ENCODE measurements at places on chromosomes 6 and 20. TPM values are rescaled to one million over a fixed set of nuclear protein-coding genes. Genes with fewer than 3 reads are reported as not detected.

DNA sequence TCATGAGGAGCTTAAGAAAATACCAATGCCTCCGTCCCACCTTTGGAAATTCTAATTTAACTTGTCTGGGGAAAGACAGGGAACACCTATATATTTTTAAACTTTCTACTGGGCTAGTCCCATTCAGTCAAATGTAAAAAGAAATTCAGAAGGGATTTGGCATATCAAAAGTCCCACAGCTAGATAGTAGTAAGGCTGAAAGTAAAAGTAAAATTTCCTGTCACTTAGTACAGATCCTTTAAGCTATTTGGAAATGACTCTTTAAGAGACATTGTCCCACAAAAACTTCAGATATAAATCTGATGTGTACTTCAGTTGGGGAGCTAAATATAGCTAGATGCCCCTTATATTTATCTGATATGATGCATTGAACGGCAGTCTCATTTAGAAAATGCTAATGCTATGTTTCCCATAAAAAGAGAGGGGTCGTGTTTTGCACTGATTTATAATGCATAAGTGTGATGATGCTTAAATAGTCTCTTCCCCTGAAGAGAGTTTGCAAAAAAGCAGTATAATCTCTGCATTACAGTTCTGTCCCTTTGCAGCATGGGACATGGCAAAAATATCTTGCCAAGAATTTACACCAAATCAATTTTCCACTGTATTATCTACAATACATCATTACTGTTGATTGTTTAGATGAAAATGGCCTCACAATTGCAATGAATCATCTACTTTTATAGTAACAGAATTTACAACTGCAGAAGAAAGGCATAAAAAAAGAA lies 860.8 kb upstream of the MAP3K7 start:
- DNase-seq: no peak
- H3K4me1 ChIP-seq: no peaks in the 10 kb centered on the region
- H3K4me3 ChIP-seq: no peak overlapping the region
- no peaks in the 10 kb centered on the region for H3K27me3 ChIP-seq
- no peaks in the 10 kb centered on the region for H3K36me3 ChIP-seq
- no peak overlapping the region for H3K27ac ChIP-seq

DNA sequence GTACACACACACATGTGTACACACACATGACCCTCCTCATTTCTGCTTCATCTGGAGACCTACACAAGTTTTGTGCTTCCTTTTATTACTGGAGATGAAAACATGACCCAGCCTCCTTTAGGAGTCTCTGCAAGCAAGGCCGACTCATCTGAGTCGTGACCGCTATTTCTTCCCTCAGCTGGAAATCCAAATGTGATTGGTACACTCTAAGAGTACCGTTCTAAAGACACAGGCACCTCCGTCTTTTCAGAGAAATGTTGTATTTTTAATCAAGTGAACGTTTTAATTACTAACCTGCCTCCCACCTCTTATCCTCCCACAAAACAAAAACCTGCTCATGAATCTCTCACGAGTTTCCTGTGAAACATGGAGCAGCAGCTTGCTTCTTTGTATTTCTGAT lies 63.0 kb downstream of the LAMP5 start:
- no peak for DNase-seq
- H3K4me3 ChIP-seq: no peak overlapping the region
- H3K27me3 ChIP-seq: peaks cover 5% of the 10 kb centered on the region

DNA sequence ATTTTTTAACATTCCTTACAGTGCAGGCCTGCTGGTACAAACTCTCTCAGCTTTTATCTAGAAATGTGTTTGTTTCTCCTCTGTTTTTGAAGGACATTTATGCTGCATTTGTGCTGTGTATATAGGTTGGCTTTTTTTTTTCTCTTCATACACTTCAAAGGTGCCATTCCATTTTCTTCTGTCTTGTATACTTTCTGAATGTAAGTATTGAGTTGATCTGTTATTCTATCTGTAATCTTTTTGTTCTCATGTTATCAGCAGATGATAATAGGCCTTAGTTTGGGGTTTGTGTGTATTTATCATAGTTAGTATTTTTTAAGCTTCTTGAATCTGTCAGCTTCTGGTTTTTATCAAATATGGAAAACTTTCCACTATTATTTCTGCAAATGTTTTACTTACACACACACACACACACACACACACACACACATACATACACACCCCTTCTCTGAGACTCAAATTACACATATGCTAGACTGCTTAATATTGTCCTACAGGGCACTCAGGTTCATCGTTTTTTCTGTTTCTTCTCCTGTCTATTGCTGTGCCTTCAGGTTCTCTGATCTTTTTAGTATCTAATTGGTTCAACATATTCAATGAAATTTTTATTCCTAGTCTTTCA lies 74.6 kb downstream of the RPP40 start:
- H3K4me3 ChIP-seq: no peak overlapping the region
- H3K27me3 ChIP-seq: no peaks in the 10 kb centered on the region
- DNase-seq: no peak

DNA sequence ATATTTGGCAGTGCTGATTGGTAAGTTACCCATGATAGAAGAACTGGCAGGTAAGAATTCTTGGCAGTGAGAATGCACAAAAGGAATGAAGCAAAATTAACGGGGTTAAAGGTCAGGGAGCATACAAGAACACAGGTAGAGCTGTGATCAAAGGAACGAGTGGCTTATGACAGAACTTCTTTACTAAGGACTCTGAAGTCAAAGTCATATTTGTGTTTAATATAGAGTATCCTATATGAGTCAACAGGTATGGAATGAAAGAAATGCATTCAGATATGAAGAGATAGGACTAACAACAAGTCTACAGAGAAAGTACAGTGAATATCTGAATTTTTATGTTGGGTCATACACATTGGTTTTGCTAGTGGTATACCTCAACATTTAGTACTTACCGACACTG lies 209.0 kb upstream of the CITED2 start:
- no peak overlapping the region for H3K4me3 ChIP-seq
- H3K4me1 ChIP-seq: peaks cover 13% of the 10 kb centered on the region
- no peak for DNase-seq
- H3K36me3 ChIP-seq: no peaks in the 10 kb centered on the region
- no peak overlapping the region for H3K27ac ChIP-seq

- H3K27ac ChIP-seq: no peak overlapping the region
- no peaks in the 10 kb centered on the region for H3K36me3 ChIP-seq
- no peak for DNase-seq
- H3K4me1 ChIP-seq: peaks cover 21% of the 10 kb centered on the region
- no peak overlapping the region for H3K4me3 ChIP-seq
- H3K27me3 ChIP-seq: no peaks in the 10 kb centered on the region
Measured at GRCh38 chr6:76776876-76777275, 686.4 kb downstream of the HTR1B start.

- H3K27me3 ChIP-seq: no peaks in the 10 kb centered on the region
- no peaks in the 10 kb centered on the region for H3K36me3 ChIP-seq
- peaks cover 10% of the 10 kb centered on the region for H3K4me1 ChIP-seq
- peak overlapping the region; percentile 1 for H3K27ac ChIP-seq
- H3K4me3 ChIP-seq: no peak overlapping the region
Measured at GRCh38 chr20:25355011-25355595, 35.5 kb downstream of the ABHD12 start.

DNA sequence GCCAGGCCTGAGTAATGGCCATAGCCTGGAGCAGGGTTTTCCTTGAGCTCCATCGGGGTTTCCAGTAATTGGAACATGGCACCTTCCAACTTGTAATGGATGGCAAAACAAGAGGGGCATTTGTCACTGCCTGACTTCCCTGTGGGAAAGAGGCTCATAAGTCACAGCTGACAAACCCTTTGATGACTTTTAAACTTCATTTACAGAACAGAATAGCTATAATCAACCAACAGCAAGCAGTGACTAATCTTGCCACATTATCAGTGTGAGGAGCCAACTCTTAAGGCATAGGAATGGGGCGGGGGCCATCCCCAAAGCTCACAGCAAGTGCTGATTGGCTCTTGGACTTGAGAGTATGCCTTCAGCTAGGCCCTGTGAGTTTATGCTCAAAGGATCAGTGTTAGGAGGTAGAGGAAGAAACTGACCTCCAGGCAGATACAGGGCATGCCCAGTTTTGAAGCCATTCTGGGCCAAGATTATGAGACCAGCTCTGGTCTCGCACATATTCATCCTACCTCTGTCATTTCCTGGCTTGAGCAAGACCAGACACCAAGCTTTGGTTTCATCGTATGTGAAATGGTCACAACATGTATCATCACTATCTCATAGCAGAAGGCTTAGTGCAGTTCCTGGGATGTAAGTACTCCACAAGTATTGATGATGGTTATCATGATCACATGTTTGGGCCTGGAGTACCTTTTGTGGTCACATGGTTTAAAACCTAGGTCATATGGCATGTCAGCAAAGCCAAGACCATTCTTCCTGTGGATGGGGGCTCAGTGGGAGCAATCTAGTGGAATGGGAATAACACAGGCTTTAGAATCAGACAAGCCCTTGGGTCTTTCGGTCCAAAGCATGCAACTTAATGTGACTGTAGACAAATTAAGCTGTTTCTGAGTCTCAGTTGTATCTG lies 49.2 kb downstream of the EIF2S2 start:
- peaks cover 2% of the 10 kb centered on the region for H3K36me3 ChIP-seq
- no peak overlapping the region for H3K27ac ChIP-seq
- peaks cover 12% of the 10 kb centered on the region for H3K4me1 ChIP-seq
- no peak overlapping the region for H3K4me3 ChIP-seq
- H3K27me3 ChIP-seq: no peaks in the 10 kb centered on the region
- no peak for DNase-seq

DNA sequence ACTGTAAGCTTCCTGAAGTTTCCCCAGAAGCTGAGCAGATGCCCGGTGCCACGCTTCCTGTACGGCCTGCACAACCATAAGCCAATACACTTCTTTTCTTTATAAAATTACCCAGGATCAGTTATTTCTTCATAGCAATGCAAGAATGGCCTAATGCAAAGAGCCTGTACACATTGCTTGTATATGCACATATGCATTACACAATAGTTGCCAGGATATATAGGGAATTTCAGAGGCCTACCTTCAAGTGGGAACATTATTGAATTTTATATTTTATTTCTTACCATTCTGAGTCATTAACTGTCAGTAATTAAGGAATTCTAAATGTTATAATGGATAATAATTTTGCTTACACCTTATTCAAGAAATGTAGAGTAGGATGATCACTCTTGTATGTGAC lies 60.0 kb upstream of the TXNDC5 start:
- DNase-seq: no peak
- H3K4me1 ChIP-seq: peaks cover 7% of the 10 kb centered on the region
- H3K4me3 ChIP-seq: no peak overlapping the region
- no peak overlapping the region for H3K27ac ChIP-seq

- H3K4me1 ChIP-seq: peaks cover 2% of the 10 kb centered on the region
- H3K27me3 ChIP-seq: no peaks in the 10 kb centered on the region
- no peak overlapping the region for H3K4me3 ChIP-seq
- no peaks in the 10 kb centered on the region for H3K36me3 ChIP-seq
- no peak overlapping the region for H3K27ac ChIP-seq
Measured at GRCh38 chr6:142478117-142478516, 176.3 kb downstream of the ADGRG6 start.

DNA sequence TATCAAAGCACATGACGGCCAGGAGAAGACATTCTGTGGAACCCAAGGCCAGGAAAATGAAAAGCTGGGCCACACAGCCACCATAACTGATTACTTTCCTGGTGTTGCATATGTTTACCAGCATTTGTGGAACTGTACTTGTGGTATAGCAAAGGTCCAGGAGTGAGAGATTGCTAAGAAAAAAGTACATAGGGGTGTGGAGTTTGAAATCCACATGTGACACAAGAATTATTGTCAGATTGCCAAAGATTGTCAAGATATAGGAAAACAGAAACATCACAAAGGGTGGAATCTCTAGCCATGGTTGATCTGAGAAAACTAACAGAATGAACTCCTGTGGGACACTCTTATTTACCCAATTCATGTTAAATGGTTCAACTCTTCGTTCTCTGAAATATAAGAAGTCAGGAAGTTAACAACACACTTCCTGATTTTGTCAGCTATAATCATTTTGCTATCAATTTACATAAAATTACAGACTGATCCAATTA lies at the start of gene OR2B2:
TSS of gene OR2B2 (minus strand) at position 441 of the 491 bp plus-strand sequence. CDS start at position 364, 77 bp downstream.
- no peaks in the 10 kb centered on the region for H3K36me3 ChIP-seq
- no peak for DNase-seq
- H3K4me1 ChIP-seq: no peaks in the 10 kb centered on the region
- peaks cover 3% of the 10 kb centered on the region for H3K27me3 ChIP-seq

DNA sequence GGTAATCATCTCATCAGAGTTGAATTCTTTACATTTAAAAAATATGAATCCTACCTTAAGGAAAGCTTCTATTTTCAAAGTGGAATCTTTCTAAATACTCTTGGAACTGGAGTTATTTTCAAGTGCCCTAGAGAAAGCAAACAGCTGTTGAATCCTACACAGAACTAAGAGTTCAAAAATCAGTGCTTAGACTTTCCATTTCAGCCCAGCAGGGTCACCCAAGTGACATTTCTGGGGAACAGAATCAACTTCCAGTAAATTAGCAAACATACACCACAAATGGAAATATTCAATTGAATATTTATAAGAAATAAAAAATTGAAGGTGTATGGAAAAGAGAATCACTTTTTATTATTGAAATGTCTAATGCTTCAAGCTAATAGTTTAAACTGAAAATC lies 427.7 kb upstream of the NOX3 start:
- no peak overlapping the region for H3K4me3 ChIP-seq
- peaks cover 3% of the 10 kb centered on the region for H3K27me3 ChIP-seq
- DNase-seq: no peak
- H3K36me3 ChIP-seq: peaks cover 2% of the 10 kb centered on the region
- peaks cover 22% of the 10 kb centered on the region for H3K4me1 ChIP-seq
- H3K27ac ChIP-seq: no peak overlapping the region

- H3K27me3 ChIP-seq: no peaks in the 10 kb centered on the region
- DNase-seq: no peak
- no peak overlapping the region for H3K4me3 ChIP-seq
Measured at GRCh38 chr6:14472986-14473337, 355.4 kb downstream of the CD83 start.

GRCh38 chr6:50837589-50838445 lies 19.1 kb downstream of the TFAP2B start:
- H3K36me3 ChIP-seq: no peaks in the 10 kb centered on the region
- H3K4me1 ChIP-seq: peaks cover 3% of the 10 kb centered on the region
- no peak for DNase-seq
- H3K4me3 ChIP-seq: no peak overlapping the region
- peaks cover 99% of the 10 kb centered on the region for H3K27me3 ChIP-seq

GRCh38 chr6:39934131-39934757 lies at the start of gene MOCS1:
TSS of gene MOCS1 (minus strand) at chr6:39934462. CDS start at chr6:39934417, 45 bp downstream.
- H3K36me3 ChIP-seq: no peaks in the 10 kb centered on the region
- H3K27me3 ChIP-seq: peaks cover 10% of the 10 kb centered on the region
- peak; percentile 58 for DNase-seq
- H3K27ac ChIP-seq: peak within 1 kb of the TSS; percentile 47
- peak within 1 kb of the TSS; percentile 83 for H3K4me3 ChIP-seq
- peaks cover 25% of the 10 kb centered on the region for H3K4me1 ChIP-seq

Gene MUC21
- not detected for total RNA-seq

Gene DPPA5
- not detected for total RNA-seq

Gene SLC17A5
- total RNA-seq: 8.1 TPM

Gene PCK1
- not detected for total RNA-seq

Gene GPSM3
- 6.5 TPM for total RNA-seq

Gene OSTM1
- total RNA-seq: 11.8 TPM

Gene LRRC1
- 36.2 TPM for total RNA-seq

Gene DZANK1
- total RNA-seq: 12.5 TPM

Gene CABLES2
- total RNA-seq: 21.7 TPM

Gene TBXT
- total RNA-seq: not detected

Gene RPL7L1
- total RNA-seq: 82.8 TPM

Gene NINL
- 125 TPM for total RNA-seq

Gene C6orf15
- not detected for total RNA-seq
